ENCODE measurements at places on chromosomes 5 and 9.
A peak's percentile ranks its signal among the peaks of the same experiment; 100 is the strongest.

GRCh38 chr5:115490596-115490995 lies 54.0 kb downstream of the FEM1C start:
- no peak for DNase-seq

GRCh38 chr5:89988129-89988810 lies 421.3 kb downstream of the CETN3 start:
- no peak for DNase-seq

DNA sequence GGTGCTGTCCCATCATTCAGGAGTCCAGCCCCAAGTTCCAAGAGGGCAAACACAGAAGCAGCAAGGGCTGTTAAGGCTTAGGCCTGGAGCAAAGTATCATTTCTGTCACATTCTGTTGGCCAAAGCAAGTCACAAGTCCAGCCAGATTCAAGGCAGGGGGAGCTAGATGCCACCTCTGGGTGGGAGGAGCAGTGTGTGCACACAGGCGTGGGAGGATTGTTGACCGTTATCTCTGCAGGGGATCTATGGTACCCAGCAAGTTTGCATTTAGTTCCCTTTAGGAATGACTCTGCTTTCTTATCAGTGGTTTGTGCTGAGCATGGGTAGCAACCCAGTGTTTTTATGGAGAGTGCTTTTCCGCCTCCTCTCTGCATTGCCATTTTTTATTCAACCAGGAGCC lies 278.9 kb downstream of the NR3C1 start:
- DNase-seq, result peak; percentile 49

DNA sequence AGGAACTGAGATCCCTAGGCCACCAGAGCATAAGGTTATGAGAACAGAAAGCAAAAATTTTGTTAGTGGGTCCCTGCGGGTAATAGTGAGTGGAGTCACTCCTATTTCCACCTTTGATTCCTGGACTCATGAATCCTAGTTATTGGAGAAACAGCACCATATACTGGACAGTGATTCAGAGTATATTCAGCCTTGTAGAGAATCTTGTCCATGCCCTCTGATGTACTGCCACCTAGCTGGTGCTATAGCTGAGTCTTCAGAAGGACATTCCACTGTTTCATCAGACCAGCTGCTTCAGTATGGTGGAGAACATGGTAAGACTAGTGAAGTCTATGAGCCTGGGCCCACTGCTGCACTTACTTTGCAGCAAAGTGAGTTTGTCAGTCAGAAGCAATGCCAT lies 25.0 kb upstream of the ITGA2 start:
- DNase-seq, result no peak

DNA sequence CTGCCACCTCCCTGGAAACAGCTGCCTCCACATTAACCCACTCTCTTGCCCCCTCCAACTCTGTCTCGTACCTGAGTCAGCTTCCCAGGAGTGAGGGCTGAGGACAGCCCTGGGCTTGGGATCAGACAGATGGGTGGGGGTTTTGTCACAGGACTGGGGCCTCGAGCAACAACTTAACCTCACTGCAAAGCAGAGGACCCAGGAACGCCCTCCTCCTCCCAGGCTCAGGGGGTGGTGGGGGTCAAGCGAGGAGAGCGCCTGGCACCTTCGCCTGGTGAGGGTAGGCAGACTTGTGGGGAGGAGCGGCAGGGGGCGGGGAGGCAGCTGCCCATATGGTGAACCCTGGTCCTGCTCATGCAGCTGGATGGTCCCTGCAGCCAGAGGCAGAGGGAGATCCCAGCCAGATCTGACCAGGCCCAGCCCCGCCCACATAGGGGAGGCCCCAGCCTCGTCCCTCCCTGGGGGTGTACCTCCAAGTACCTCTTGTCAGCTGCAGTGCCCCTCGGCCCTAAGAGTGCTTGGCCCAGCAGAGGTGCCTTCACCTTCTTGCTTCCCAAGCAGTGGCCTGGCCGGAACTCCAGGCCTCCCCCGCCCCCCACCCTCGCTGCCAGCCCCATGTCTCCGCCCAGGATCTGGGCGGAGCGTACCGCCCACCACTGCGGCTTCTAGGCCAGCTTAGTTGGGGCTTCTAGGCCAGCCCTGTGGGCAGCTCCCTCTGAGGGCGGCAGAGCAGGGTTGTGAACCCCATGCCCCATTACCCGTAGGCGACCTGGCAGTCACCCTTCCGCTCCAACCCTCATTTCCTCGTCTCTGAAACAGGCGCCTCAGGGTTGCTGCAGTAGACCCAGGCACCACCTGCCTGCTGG lies at the start of gene SARDH:
TSS of gene SARDH (minus strand) at position 579 of the 866 bp plus-strand sequence. CDS start 4,179 bp downstream, outside the sequence.
- peak; percentile 74 for DNase-seq

GRCh38 chr9:136159851-136160250 lies 41.2 kb upstream of the TMEM250 start:
- no peak for DNase-seq

- no peak for DNase-seq
Observed at GRCh38 chr9:33329117-33329563, 38.8 kb downstream of the NFX1 start.

GRCh38 chr5:107184066-107184465 lies 486.7 kb downstream of the EFNA5 start:
- DNase-seq, result no peak

DNA sequence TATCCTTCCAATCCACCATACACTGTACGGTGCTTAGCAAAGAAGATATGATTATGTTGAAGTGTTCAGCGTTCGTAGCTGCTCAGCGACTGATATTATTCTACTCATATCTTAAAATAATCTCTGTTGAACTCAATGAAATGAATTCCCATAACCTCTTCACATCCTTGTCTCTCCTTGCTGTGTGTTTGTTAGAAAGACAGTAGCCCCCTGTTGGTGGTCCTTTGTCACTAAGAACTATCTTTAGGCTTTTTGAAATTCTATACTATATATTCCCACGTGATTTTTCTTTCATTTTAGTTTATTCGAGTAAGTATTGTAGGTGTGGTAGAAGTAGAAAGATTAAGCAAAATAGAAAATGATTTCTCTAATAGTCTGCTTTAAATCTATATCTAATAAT lies 762.8 kb upstream of the WWC1 start:
- DNase-seq, result no peak

DNA sequence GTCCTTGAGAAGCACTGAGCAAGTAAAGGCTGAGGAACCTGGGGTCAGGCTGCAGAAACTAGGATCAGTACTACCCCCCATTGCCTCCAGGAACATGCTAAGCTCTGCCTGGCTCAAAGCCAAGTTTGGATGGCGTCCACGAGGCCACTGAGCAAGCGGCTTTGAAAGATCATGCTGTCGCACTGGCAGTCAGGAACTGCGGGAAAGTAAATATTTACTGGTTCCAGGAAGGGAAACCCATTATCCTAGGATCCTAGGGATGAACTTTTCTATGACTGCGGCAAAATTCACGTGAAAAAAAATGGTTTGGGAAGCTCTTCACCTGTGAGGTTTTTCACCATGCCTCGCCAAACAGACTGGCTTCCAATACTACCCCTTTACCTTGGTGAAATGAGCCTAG lies 75.3 kb upstream of the PJA2 start:
- no peak for DNase-seq

DNA sequence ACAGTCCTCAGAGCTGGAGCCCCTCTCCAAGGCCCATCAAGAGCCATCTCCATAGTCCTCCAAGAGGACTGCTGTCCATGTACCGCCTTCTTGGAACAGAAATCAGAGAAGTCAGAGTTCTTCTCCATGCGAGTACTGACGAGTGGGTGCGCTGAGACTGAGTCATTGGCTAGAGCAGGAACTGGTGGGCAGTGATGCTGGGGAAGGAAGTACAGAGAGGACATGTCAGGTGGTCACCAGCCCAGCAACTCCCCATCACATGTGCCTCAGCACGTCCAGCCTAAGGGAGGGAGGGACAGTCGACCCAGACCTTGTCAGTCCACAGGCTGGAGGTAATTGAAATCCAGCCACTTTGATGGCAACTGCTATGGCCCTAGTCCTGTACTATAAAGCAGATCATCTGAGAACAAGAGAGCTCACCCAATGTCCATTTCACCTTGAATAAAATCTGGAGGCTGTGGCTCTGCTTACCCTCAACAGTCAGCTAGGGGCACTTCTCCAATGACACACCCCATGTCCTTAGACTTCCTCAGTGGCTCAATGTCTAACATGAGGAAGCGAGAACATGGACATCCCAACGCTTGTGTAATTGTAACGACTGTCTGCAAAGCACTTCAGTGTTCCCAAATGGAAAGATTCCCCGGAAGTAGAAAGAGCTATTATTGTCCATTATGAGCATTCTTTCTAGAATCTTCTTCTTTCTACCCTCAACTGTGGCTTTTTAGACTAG lies 15.0 kb upstream of the FBP1 start:
- DNase-seq, result no peak

- no peak for DNase-seq
Observed at GRCh38 chr5:32369542-32370155, 56.9 kb upstream of the MTMR12 start.

DNA sequence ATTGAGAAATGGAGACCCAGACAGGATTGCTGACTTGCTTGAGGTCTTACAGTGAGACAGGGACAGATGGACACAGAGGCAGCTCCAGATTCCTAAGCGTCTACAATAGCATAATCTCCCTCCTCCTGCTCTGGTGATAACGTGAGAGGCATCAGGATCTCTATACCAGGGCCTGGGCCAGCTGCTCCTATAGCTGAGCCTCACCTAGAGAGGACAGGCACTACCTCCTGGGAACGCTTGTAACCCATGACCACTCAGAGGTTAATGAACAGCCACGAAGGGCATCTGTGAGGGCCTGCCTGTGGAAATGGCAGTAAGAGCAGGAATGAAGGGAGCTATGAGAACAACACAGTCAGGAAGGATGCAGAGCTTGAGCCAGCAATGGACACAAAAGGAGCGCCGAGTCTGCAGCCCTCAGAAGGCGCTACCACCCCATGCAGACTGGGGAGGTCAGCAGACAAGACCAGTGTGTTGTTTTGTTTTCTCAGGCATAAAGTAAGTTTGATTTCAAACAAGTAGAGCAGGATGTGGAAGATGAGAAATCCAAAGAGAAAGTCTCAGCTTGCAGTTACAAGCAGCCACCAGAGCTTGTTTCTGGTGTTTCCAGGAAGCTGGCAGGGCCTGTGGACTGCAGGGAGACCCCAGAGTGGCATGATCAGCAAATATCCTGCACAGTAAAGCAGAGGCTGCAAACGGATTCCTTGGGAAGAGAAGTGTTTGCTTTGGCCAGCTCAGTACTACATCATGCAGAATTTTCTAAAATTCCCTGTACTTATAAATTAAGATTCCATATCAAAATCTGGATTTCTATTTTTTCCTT lies 17.4 kb downstream of the ANKS6 start:
- DNase-seq, result no peak

GRCh38 chr9:18466101-18466500 lies 7.9 kb upstream of the ADAMTSL1 start:
- no peak for DNase-seq

DNA sequence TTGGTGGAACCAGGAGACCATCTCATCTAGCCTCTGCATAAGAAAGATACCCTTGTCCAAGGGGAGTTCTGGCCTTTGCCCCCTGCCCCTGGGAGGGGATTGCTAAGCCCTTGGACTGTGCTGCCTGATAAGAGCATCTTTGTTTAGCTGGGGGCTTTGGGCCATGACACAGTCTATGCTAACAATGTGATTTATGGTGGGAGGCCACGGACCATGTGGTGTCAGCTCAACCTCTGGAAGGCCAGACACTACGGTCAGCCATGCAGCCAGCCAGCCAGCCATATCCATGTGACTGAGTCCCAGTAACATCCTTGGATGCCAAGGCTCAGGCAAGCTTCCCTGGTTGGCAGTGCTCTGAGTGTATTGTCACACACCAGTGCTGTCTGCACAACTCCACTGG lies 244.4 kb downstream of the FSTL4 start:
- no peak for DNase-seq

DNA sequence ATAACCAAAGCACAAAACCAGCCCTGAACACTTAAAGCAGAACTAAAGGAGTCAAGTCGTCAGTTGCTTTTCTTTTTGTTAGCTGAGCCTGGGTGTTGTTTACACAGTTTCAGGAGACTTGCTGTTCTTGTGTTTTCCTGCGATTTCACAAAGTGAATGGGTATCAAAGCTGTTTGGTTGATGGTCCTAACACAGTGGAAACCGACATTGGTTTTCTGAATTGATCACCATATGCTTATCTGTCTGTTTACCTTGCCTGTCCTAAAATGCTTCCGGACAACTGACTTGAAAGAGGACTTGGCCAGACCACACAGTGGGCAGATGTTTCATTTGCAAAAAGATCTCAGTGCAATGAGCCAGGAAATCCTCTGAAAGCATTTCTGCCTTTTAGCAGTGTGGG lies 676.4 kb downstream of the PRELID2 start:
- DNase-seq, result no peak

- no peak for DNase-seq
Observed at GRCh38 chr9:17775656-17776055, 196.8 kb downstream of the SH3GL2 start.

DNA sequence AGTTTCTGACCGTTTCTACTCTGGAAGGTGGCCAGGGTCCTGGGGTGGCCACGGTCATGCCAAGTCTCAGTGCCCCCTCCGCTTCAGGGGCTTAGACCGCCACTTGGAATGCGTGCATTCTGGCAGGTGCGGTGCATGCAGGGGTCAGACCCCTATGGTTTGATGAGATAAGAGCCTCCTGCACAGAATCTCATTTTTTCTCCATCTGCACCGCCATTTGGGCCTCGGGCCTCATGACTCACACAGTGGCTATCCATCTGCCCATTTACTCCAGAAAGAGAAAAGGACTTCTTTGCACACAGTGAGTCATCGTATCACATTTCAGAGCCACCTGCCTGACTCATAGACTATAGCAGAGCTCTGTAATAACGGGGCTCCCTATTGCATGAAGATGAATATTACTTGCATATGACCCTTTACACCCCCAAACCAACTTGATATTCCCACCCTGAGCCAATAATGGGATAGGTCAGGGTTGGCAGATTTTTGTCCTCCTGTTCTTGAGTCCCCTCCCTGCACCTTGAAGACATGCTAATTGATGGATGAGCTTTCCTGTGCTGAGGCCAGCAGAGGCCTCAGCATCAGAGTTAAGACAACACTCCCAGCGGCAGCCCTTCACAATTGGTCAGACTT lies 157.4 kb downstream of the NR3C1 start:
- DNase-seq, result no peak

GRCh38 chr5:44809956-44810420 lies 1.2 kb downstream of the MRPS30 start:
- DNase-seq, result no peak

DNA sequence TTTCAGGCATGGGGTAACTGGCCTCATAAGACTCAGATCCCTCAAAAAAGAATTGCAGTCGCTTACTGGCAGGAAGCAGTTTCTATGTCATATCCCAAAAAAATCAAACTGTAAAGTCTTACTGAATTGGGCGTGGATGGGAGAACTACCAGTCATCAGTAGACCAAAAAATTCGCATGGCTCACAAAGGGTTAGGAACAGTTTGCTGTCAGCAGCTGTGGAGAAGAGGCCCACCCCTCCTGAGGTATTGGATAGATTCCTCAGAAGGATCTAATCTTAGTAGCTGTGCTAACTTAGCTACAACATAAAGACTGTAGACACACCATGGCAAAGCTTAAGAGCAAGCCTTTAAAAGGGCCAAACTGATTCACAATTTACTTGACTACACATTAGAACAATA lies 478.3 kb upstream of the FTMT start:
- DNase-seq, result no peak

GRCh38 chr5:60470881-60471280 lies 229.1 kb downstream of the DEPDC1B start:
- DNase-seq, result no peak

Measured in CMK (cell line).